Stimulated activated CD4-positive, alpha-beta T cell treated with anti-CD3 and anti-CD28 coated beads, Interleukin-15, amount 100 ng/mL, for 48 hours (primary cell): ENCODE measurements at places on chromosomes 12 and 14.
A peak's percentile ranks its signal among the peaks of the same experiment; 100 is the strongest.

DNA sequence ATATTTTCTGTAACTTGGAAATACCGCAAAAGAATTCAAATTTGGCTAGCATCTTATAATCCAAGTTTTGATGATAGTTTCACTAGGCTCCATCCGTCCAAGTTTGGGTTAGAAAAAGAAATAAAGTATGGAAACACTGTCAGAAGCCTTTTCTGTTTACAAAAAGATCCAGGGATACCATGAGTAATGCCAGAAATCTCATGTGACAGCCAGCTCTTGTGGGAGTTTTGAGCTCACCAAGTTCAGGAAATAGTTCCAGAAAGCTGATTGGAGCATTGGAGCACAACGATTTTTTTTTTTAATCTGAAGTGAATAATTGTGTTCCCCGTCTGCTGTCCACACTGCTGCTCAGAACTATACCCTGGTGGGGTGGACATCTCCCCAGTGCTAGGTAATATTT, 229.7 kb upstream of the NPAS3 start:
- no peak for DNase-seq

DNA sequence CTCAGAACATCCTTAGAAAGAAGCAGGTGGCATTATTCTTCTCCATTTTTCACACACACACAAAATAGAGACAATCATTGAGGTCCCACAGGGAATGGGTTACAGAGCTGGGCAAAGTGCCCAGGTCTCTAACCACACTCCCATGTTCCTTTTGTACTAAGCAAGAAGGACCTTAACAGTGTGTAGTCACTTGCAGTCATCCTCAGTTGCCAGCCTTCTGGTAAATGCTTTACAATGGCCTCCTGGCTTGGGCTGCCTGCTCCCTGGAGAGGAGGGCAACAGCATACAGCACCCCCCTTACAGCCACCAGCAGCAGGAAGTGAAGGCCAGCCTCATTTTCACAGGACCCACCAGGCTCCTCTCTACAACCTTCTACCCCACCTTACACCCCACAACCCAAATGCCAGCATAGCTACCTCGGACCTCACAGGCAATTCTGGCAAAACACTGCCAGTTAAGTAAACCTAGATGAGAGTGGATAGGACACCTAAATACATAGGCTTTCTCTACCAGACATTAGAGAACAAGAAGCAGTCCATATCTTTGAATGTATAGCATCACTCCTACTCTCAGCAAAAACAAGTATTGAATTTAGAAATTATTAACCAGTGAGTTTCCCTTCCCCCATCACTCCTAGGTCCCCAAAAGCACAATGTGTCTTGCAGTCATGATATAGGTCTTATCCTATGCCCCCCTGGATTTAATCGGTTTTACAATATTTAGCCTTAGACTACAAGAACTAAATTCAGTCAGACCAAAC, 88.1 kb downstream of the PPP2R5E start:
- no peak for DNase-seq

GRCh38 chr12:48903982-48904411, 21.3 kb downstream of the FKBP11 start:
- DNase-seq, result peak; percentile 64

DNA sequence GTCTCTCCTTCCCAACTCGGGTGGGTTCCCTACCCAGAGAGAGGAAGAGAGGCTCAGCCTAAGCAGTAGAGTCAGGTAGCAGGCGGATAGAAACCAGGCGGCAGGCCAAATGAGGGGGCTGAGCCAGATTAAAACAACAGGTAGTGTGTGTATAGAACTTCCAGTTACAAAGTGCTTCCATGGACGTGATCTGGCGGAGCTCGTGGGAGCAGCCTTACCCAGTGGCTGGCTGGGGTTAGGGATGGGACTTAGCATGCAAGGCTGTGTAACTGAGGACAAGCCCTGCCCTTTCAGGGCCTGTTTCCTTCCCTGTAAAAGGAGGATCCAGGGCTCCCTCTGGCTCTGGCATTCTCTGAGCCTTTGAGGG, 8.3 kb downstream of the KRT80 start:
- no peak for DNase-seq
